ENCODE measurements at places on chromosomes 5 and 9. TPM values are rescaled to one million over a fixed set of nuclear protein-coding genes. Genes with fewer than 3 reads are reported as not detected.

Gene EDIL3
- not detected for total RNA-seq

GRCh38 chr9:97307500-97308163, at the start of gene CCDC180:
Gene CCDC180, plus strand, starts transcription at chr9:97307659. Its CDS starts 405 bp downstream, at chr9:97308064.
- DNase-seq = no peak

GRCh38 chr9:128553728-128554127, 1.3 kb downstream of the SPTAN1 start:
- no peak for DNase-seq

Gene CD14
- total RNA-seq = 1.7 TPM

DNA sequence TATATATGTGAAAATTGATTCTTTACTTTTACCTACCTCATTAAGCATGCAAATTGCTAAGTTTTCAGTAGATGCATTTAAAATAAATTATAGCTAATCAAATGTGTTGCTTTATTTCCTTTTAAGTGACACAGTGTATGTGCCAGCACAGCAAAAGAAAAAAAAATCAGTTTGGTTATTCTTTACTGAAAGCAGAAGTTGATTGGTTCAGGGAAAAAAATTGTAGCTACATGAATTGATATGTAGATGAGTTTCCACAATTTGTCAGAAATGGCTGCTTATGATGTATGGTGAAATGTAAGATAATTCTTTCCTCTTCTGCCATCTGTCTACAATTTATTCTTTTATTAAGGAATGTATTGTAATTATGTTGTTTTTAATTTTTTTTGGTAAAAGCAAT, 57.8 kb downstream of the PARP8 start:
- DNase-seq = no peak

DNA sequence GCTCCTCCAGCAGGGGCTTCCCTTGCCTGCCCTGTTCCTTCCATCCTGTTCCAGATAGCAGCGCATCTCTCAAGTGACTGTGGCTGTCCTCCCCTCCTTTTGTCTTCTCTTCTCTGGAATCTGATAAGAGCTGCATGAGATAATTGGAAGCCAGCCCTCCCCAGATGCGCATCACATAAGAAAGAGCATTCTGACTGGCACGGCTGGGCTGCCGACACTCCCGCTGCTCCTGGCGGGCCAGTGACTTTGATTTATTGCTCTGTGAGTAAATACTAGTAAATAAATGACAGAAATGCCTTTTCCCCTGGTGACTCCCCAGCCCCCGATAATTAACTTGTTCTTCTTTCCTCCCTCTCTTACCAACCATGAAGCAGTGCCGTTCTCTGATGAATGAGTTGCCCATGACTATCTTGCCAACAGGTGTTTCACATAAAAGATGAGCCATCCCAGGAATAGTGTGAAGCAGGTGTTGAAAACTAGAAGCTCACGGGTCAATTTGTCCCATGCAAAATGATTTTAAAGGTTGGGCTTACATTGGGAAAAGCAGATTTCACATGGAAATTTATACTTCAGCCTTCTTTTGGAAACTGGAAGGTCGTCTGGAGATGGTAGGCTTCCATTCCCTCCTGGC, 212.3 kb downstream of the ERCC6L2 start:
- no peak for DNase-seq

DNA sequence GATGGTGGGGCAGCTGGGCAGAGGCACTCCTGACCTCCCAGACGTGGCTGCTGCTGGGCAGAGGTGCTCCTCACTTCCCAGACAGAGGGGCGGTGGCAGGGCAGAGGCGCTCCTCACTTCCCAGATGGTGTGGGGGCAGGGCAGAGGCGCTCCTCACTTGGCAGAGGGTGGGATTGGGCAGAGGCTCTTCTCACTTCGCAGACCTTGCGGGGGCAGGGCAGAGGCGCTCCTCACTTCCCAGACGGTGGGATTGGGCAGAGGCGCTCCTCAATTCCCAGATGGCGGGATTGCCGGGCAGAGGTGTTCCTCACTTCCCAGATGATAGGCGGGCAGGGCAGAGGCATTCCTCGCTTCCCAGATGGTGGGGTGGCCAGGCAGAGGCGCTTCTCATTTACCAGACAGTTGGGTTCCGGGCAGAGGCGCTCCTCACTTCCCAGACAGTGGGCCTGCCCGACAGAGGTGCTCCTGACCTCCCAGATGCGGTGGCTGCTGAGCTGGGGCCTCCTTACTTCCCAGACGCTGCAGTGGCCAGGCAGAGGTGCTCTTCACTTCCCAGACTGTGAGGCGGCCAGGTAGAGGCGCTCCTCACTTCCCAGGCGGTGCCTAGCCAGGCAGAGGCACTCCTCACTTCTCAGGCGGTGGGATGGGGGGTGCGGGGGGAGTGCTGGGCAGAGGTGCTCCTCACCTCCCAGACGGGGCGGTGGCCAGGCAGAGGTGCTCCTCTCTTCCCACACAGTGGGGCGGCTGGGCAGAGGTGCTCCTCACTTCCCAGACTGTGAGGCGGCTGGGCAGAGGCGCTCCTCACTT, 25.3 kb upstream of the SPATA31E1 start:
- no peak for DNase-seq

Measured in HepG2 (cell line).